Suppressor macrophage treated with lipopolysaccharide for 4 hours (primary cell): ENCODE measurements at places on chromosomes 6 and 20.

DNA sequence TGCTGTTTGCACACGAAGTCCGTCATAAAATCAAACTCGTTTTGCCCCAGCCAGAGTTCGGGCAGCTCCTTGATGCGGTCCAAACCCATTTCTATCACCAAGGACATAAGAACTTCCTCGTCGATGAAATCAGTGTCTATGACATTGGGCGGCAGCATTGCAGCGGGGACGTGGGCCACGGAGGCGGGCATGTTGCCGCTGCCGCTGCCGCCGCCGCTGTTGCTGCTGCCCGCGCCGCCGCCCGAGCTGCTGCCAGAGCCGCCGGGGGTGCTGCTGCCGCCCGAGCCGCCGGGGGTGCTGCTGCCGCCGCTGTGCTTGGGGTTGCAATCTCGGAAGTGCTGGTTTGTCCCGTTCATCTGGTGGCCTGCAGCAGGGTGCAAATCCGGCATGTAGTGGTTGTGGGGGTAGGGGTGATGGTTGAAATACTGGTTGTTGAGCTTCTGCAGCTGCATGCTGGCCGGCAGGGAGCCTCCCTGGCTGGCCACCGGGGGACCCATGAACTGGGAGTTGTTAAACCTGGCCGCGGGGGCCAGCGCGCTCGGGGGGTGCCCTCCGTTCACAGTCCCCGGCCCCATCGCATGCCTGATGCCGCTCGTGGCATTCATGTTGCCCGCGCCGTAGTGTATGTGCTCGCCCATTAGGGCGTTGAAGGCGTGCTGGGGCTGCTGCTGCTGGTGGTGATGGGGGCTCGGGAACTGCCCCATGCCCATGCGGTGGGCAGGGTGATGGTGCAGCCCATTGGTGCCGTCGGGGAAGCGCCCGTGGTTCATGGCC is 1.1 kb downstream of the CITED2 start:
- peak; percentile 79 for DNase-seq

- no peak for DNase-seq
These were observed 76.3 kb upstream of the B3GAT2 start for GRCh38 chr6:71033171-71033570.

DNA sequence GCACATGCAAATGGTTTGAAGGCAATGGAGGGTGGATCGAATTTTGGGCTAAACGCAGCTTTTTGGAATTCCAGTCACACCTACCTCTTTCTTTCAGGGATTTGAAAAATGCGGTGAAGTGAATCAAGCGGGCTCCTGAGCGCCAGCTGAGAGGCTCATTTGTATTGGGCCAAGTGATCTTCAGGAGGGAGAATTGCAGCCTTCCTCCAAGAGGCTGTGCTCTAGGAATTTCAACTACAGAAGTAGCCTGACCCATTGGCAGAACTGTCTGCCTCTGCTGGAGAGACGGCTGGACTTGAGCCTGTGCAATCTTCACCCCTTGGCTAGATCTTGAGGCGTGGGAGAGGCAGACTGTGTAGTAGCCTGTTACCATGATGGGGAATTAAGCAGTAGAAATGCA is 5.7 kb upstream of the TIAM2 start:
- DNase-seq: no peak

DNA sequence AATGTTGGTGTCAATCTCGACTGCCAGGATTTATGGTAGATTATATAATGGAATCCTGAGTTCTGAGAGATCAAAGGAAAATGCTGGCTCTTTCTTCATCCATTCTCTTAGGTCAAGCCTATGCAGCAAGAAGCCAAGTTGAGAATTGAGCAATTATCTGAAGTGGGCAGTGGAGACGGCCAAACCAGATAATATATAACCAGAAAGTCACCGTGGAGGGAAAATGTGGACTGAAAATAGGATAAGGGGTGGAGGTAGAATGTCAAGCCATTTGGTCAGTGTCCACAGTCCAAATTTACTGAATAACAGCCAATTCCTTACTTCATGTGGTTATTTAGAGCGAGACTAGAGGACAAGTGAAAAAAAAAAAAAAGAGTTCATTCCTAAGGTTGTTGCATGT is 107.8 kb upstream of the ESR1 start:
- DNase-seq: no peak

DNA sequence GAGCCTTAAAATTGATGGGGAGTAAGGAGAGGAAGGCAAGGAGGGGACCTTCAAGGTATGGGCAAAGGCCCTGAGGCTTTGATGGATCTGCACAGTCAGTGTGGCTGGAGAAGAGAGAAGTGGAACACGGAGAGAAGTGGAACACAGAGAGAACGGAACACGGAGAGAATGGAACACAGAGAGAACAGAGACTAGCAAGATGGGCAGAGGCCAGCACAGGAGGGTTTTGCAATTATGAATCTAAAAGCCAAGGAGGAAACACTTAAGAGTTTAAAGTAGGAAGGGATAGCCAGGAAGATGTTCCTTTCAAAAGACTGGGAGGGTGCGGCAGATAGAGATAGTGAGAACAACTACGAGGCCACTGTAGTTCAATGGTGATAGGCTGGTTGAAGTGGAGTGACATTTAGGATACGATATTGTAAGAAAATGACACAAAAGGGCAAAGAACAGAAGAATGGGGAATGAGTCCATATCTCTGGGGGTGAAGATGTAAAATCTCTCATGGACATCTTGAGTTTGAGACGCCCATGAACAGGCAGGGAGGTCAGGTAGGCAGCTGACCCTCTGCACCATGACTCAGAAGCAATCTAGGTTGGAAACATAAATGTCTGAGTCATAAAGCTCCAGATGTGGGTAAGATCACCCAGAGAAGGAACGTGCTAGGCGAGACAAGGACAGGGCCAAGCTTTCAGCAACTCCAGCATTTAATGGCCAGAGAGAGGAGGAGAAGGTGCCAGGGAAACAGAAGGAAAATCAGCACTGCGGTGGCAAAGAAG is 25.4 kb downstream of the ZMYND8 start:
- peak; percentile 33 for DNase-seq

DNA sequence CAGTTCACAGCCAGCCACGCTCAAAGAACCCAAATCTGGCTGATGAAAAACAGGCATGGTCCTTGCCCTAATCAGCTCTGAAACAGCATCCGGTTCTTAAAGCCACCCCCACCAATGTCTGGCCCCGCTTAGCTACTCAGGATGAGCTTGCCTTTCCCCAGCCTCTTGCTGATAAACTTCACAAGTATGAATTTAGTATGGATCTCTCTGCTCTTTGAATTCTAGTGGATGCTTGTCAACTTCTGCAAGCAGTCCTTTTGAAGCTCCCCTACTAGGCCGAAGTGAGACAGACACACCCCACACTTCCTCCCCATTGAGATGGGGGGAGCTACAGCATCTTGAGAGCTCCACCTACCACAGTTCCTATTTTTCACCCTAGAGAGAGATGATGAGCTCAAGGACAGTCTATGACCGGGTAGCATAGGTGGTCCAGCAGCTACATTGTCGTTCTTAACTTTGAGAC is 36.7 kb downstream of the EBF4 start:
- DNase-seq: no peak

GRCh38 chr6:169168706-169169105 is 84.9 kb downstream of the THBS2 start:
- DNase-seq: no peak

DNA sequence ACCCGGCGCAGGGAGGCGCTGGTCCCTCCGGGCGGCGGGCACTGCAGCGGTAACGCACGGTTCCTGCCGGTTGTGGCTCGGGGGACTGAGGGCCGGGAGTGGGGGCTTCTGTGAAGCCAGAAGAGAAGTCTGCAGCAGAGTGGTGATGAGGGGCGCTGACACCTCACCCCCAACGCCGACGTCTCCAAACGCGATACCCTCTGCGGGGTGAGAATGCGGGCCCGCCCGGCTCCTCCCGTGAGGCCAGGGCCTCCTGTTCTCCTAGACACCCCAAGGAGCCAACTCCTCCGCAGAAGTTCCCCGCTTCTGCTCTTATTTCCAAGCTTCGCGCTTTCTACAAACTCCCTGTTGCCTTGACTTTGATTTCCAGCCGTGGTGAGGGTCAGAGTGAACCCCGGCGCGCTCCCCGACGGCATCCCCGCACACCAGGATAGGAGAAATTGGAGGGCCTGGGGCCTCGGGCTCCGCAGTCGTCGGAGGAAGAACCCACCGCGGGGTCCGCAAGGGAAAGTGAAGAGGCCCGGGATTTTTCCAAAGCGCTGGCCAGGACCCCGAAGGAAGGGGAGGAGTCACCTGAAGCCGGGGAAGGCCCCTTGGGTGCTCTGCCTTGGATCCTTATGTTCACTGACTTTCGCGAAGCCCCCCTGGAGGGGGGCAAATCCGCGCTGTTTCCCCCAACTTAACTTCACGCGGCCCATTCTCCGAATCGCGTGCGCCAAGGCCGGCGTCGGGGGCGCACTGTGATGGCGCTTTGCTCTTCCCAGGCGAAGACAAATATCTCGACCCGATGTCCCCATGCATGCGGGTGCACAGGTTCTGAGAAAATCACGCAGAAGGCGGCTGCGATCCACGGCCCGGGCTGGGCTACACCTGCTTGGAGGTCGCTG is 3.1 kb upstream of the INSM1 start:
- no peak for DNase-seq

DNA sequence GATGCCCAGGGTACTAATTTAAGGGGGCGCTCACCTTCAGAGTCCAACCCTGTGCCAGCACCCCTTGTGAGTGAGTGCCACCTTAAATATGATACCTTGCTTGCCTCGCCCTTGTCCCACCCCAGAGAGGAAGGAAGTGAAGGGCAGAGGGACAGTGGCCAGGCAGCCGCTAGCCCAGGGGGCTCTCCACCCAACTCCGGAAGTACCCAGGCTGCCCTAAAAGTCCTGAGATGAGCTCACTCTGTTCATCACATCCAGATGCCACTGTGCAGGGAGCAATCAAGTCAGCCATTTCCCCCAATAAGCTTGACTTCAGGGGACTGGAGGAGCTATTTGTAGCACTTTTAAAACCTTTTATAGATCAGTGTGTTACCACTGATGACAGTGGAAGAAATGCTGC is 25.0 kb upstream of the STX16 start:
- no peak for DNase-seq

- peak; percentile 38 for DNase-seq
These were observed 225.0 kb downstream of the ALDH8A1 start for GRCh38 chr6:134724771-134725340.

DNA sequence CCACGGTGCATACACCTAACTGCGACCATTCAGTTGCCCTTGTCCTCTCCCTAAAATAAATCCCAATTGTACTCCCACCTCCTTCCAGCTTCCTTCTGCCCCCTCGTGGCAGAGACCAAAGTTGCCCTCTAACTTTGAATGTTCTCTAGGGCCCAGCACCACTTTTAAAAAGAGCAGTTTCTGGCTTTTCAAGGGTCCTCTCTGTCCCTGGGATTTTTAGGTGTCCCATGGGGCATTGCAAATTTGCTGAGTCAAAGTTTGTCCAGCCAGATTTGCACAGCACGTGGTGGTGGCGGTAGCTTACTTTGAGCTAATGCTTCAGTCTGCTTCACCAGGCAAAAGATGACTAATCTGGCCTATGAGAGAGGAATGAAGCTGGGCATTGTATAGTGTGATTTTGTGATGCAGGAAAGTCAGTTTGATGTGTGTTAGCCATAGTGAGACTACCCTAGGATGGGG is 100.2 kb downstream of the PERP start:
- DNase-seq: peak; percentile 52

- no peak for DNase-seq
These were observed 22.3 kb upstream of the SMOC2 start for GRCh38 chr6:168418711-168419121.
